Urothelium cell line (cell line): ENCODE measurements at places on chromosomes 7 and 10.

GRCh38 chr7:75971961-75972763 is 22.2 kb downstream of the TMEM120A start:
- no peak for DNase-seq

DNA sequence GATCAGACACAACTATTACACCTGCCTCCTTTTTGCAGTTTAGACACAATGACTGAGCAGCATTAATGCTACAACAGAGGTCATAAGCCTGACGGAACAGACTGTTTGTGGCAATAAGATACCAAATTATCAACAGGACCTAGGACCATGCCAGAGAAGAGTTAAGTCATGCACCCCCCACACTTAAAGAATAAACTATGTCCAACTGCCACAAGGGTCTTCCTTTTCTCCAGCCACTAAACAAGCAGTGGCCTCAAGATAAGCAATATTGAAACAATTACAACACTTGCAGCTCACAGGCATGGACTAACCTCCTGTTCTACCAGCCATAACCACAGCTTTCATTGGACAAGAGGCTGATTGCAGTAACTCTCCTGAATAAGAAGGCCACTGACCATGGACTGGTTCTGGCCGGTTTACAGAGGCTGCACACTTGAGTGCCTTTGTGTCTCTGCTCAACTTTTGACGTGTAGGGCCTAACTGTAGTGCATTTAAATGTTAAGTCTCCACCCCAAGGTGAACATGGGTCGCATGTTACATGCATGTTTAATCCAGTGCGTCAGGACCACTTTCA is 104.4 kb downstream of the STRA8 start:
- DNase-seq = no peak

DNA sequence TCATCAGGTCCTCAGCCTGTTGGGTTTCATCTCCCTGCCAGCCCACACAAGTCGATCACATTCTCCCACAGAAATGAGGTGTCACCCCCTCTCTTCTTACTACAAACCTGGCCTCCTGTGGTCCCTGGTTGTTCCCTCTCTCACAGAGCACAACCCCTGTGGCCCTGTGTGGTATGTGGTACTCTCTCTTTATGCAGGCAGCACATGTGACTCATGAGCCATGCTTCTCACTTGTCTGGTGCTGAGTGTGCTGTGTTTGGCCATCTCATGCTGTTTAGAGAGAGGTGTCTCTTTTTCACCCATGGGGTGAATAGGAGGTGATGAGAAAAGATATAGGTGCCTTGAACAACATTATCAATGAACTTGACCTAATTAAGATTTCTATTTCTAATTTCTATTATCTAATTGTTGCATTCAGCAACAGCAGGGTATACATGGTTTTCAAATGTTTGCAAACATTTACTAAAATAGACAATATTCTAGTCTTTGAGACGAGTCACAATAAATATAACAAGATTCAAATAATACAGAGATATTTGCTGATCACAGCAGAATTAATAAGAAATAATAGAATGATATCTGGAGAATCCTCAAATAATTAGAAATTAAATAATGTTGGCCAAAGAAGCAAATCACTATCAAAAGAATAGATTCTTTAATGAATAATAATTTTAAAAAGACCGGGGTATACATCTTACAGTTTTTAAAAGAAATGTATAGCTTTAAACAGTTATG is 633.8 kb upstream of the IGFBP3 start:
- DNase-seq = peak; percentile 48

- no peak for DNase-seq
Measured at GRCh38 chr10:25954851-25955250, 20.8 kb downstream of the MYO3A start.

- no peak for DNase-seq
Measured at GRCh38 chr7:34107276-34107675, 201.9 kb downstream of the BMPER start.

DNA sequence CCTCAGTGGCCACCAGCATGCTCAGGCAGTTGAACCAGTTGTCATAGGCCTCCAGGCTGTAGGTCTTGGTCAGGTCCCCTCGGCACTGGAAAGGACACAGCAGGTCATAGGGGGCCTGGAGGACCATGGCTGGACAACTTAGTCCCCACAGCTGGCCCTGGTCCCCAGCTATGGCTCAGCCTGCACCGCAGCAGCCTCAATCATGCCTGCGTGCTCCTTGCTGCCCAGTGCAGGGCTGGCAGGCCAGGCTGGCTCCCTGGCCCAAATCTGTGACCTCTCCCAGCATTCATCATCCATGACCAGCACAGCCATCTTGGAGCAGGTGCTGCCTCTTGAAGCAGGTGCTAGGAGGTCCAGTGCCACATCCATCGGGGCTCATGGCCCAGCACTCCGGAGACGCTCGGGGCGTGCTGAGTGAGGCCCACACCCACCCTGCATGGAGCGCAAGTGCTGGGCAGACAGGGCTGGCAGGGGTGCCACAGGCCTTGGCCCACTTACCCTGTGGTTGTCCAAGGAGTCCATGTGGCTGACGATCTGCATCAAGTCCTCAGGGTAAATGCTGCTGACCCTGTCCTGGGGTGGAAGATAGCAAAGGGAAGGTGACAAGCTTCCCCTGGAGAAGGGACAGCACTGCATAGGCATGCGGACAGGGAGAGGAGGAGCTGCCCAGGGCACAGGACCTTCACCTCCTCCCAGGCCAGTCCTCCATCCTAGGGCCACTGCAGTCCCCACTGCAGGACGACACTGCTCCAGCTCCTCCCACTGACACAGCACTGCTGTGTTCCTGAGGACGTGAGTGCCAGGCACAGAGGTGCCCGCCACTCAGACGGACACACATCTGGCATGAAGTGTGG is 61.7 kb downstream of the CSGALNACT2 start:
- DNase-seq = no peak

DNA sequence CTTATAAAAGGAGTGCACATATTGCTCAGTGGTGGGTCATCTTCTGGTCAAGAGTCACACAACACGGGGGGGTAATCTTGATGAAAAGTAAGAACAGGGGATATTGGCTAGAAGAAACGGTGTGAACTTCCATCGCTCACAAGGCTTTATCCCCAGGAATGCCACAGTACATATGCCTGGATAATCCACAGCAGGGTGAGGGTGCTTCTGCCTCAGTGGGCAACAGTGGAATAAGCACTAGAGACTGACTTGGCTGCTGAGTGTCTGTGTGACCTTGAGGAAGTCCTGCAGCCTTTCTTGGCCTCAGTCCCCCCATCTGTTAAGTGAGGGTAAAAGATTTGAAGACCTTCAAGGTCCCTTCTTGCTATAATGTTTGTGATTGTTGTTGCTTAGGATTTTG is 44.9 kb upstream of the SHH start:
- no peak for DNase-seq

DNA sequence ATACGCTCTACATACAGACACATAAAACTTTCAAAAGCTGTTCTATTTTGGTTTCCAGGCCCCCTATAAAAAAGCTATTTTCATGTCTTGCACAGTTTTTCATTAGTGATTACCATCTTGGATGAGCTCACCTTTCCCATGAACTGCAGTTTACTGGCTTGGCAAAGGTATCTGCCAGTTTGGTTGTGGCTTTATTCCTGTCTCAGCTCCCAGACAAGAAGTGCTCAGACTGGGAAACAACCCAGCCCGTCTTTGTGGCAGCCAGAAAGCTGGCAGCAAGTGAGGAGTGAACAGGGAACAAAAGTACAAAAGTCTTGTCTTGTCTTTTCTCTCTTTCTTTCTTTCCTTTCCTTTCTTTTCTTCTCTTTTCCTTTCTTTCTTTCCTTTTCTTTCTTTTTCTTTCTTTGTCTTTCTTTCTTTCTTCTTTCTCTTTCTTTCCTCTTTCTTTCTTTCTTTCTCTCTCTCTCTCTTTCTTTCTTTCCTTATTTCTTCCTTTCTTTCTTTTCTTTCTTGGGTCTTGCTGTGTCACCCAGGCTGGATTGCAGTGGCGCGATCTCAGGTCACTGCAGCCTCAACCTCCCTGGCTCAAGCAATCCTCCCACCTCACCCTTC is 138.8 kb downstream of the CFAP58 start:
- DNase-seq = no peak

- no peak for DNase-seq
Measured at GRCh38 chr7:152751449-152752141, 8.0 kb upstream of the ACTR3B start.

DNA sequence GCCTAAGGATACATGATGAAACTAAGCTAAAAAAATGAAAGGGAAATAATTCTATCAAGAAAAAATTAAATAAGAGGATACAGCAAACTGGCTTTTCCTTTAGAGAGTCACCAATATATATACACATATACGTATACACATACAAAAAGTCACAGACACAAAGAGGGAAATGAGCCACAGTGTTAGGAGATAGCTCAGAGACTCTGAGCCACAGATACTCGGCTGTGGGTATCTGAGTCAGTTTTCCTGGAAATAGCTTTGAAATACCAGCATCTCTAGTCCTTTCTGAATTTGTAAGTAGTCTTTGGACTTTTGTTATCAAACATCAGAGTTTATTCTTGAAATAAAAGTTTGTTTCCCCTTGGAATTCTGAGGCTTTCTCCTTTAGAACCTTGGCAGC is 111.8 kb downstream of the TBXAS1 start:
- no peak for DNase-seq

DNA sequence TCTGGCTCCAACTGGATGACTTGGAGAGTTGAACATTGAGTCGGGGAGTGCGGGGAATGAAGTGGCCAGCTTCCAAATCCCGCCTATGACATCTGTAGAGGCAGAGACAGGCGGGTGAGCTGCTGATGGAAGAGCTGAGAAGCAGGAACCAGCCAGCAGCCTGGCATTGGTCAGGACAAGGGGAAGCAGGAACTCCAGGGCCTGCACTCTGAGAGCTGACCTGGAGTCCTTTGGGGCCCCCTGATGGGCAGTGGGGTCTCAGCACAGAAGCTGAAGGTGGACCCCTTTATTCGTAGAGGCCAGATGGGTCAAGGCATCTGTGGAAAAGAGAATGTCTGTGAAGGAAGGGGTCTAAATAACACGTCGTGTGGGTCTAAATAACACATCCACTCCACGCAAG is 57.0 kb downstream of the SEC61G start:
- no peak for DNase-seq

DNA sequence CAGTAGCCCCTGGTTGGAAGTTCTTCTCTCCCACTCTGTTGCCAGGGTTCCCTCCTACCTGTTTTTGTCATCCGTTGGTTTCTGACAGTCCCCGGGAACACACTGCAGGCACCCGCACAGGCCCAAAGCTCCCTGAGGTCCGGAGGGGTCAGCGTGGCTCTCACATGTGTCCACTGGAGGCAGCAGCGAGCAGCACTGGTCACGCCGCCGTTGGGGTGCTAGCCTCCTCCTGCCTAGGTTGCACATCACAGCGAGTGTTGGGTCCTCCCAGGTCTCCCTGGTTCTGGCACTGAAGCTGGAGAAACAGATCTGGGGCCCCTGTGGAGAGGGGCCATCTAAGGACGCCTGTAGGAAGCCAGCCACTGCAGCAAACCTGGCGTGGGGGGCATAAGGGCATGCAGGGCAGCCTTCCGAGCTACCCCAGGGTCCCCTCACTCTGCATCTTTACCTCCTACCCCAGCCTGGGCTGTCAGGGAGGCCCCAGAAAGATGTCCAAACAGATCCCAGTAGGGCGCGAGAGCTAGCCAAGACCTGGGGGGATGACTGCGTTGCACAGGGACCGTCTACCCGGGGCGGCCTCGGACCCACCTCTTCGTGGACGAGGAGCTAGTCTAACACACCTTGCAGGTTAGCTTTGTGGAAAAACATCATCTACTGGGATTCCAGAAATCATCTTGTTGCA is 28.9 kb downstream of the LRRC27 start:
- peak; percentile 32 for DNase-seq

GRCh38 chr7:154204046-154204445 is 151.8 kb downstream of the DPP6 start:
- no peak for DNase-seq

DNA sequence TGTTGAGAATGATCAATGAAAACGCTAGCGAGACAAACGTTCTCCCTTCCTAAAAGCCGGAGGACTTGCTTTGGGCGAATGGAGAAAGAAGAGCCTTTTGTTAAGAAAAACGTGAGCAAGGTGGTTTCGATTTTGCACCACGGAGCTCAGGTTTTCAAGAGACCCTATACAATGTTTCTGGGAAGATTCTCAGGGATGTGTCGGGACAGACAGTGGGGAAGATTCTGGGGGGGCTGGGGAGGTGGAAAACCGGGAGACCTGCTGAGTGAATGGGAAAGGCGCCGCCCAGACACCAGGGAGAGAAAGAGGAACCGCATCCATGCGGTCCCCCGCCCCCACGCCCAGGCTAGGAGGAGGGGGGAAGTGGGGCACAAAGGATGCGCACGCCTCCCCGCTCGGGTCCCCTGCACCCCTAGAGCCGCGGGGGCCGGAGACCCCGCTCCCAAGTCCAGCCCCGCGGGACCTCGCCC is 745 bp downstream of the YWHAG start:
- peak; percentile 35 for DNase-seq
